ENCODE measurements at places on chromosomes 16 and 17. TPM values are rescaled to one million over a fixed set of nuclear protein-coding genes. Genes with fewer than 3 reads are reported as not detected.

Gene MRPL10
- total RNA-seq = 38.9 TPM

Gene LRRC37A
- 2.6 TPM for total RNA-seq

Gene SERPINF2
- 2.9 TPM for total RNA-seq

Gene CRLF3
- 11.6 TPM for total RNA-seq

Gene GNAO1
- total RNA-seq = 12.7 TPM

Gene CACNG4
- not detected for total RNA-seq

Gene SDR42E2
- total RNA-seq = 0.26 TPM

Gene SLC35G6
- total RNA-seq = not detected

Gene FBXL16
- 0.78 TPM for total RNA-seq

Gene LITAFD
- total RNA-seq = not detected

Gene TBC1D26
- total RNA-seq = not detected

Gene PRSS36
- total RNA-seq = 5.7 TPM

Gene CES3
- 5.2 TPM for total RNA-seq

Gene DHX58
- 26.8 TPM for total RNA-seq

Gene RAMP2
- 22.7 TPM for total RNA-seq

Gene LCAT
- 30.3 TPM for total RNA-seq

Gene TP53TG3B
- total RNA-seq = not detected

Gene KRTAP2-3
- not detected for total RNA-seq

Gene KRTAP3-1
- not detected for total RNA-seq

Gene UTS2R
- not detected for total RNA-seq

Gene RUSF1
- 82.6 TPM for total RNA-seq

Gene SULT1A2
- 1.1 TPM for total RNA-seq

Gene ABCA3
- 18.3 TPM for total RNA-seq

Gene TBC1D3G
- not detected for total RNA-seq

Gene HBA2
- 30.0 TPM for total RNA-seq

Gene CTRL
- 1.1 TPM for total RNA-seq

Gene DNAAF8
- total RNA-seq = 2.5 TPM

Gene EFNB3
- total RNA-seq = 1.6 TPM

Gene KRTAP1-1
- not detected for total RNA-seq

Gene GDPD3
- 11.2 TPM for total RNA-seq

Gene KRT9
- not detected for total RNA-seq

Gene ZNF319
- 12.1 TPM for total RNA-seq

Gene GCGR
- 0.20 TPM for total RNA-seq

Gene C17orf78
- total RNA-seq = not detected

Gene LRRC46
- 1.1 TPM for total RNA-seq

Gene C16orf92
- total RNA-seq = not detected

Gene ZPBP2
- not detected for total RNA-seq

Gene CA4
- 328 TPM for total RNA-seq

Gene C16orf86
- 6.4 TPM for total RNA-seq

Gene PIK3R5
- 17.1 TPM for total RNA-seq

Gene OR4D1
- not detected for total RNA-seq

Gene CHTF18
- total RNA-seq = 17.3 TPM

Gene MYH1
- 0.52 TPM for total RNA-seq
